ENCODE measurements at places on chromosomes 12 and 14. TPM values are rescaled to one million over a fixed set of nuclear protein-coding genes. Genes with fewer than 3 reads are reported as not detected.

GPN3 gene
- 17.7 TPM for total RNA-seq

OR6C3 gene
- not detected for total RNA-seq

OAS3 gene
- total RNA-seq: 9.5 TPM

SLC10A1 gene
- total RNA-seq: 1.1 TPM

CGRRF1 gene
- total RNA-seq: 5.2 TPM

GDF11 gene
- total RNA-seq: 0.84 TPM

ESPL1 gene
- 19.3 TPM for total RNA-seq

ARMH4 gene
- 0.67 TPM for total RNA-seq

TAS2R13 gene
- 0.51 TPM for total RNA-seq

- no peak for DNase-seq
Observed at GRCh38 chr14:75247286-75247922, 31.2 kb upstream of the FOS start.

- no peak for DNase-seq
Observed at GRCh38 chr12:6987956-6988553, 17.3 kb downstream of the EMG1 start.

DNA sequence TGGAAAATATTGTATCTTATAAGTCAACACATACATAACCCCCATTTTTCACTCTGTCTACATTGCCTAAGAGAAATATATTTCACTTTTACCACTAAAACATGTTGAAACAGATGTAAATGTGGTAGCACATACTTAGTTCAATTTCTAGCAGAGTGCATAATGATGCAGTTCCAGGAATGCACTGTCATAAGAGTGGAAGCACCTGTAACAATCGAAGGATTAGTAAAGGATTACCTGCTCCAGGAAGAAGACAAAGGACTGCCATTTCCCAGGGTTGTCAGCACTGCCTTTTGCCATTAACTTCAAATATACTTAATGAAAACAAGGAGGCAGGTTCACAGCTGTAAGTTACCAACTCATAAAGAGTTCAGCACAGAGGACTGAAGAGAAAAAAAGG is 24.6 kb downstream of the DAD1 start:
- no peak for DNase-seq

DNA sequence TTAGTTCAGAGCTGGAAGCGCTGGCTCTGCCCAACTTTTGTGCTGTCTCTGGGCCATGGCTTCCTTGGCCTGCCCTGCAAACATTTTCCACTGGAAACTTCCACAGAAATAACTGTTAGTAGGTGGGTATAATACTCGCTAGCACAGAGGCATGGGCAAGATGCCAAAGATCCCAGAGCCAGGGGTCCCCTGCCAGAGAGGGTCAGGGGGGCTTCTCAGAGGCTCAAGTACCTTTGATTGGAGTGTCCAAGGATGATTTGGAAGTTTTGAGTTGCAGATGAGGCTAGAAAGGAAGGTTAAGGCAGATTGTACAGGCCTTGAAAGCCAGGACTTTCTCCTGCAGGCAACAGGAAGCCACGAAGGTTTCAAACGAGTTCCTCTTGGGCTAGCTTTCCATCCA is 187.6 kb downstream of the DICER1 start:
- no peak for DNase-seq

GRCh38 chr14:65251213-65251612 is 148.9 kb upstream of the MAX start:
- DNase-seq: no peak

All from liver (tissue), 10 donors.